HepG2 (cell line): ENCODE measurements at places on chromosomes 2 and 18.

GRCh38 chr2:155145758-155146229, 447.3 kb downstream of the KCNJ3 start:
- no peak for DNase-seq

DNA sequence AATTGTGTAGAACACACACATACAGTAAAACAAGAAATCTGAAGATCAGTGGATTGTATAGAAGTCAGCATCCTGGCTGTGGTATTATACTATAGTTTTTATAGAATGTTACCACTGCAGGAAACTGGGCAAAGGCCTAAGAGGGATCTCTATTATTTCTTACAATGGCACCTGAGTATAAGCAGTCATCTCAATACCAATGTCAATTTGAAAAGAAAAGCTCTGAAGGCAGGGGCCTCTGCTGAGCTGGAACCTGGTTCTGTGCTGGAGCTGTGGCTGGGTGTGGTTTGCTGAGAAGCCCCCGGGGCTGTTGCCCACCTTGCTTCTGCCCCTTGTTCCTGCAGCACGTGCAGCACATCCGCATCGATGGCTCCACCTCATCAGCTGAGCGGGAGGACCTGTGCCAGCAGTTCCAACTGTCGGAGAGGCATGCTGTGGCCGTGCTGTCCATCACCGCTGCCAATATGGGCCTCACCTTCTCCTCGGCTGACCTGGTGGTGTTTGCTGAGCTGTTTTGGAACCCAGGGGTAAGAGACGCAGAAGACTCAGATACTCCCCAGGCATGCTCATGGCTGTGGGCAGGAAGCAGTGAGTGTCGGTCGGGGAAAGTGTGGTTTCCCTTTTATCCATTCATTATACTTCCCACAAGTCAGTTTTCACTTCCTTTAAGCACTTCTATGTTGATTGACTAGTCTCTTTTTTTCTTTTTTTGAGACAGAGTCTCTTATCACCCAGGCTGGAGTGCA, 23.5 kb upstream of the RPL37A start:
- DNase-seq, result no peak

- DNase-seq, result no peak
These were observed 233.4 kb downstream of the WDR7 start for GRCh38 chr18:56884511-56884910.

DNA sequence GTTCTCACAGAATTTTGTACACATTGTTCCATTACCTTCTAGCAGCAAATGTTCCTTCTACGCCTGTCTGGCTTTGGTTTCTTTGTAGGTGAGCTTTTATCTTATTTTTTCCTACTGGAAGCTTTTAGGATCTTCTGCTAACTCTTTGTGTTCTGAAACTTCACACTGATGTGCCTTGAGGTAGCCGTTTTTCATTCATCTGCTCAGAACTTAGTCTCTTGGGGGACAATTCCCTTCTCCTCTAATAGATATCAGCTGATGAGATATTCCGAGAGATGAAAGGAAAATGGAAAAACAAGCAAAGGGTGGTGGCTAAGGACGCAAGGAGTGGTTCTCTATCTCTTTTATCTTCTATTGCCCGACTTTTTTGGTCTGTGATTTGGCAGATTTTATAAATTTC, 27.8 kb upstream of the LPIN1 start:
- DNase-seq, result no peak

DNA sequence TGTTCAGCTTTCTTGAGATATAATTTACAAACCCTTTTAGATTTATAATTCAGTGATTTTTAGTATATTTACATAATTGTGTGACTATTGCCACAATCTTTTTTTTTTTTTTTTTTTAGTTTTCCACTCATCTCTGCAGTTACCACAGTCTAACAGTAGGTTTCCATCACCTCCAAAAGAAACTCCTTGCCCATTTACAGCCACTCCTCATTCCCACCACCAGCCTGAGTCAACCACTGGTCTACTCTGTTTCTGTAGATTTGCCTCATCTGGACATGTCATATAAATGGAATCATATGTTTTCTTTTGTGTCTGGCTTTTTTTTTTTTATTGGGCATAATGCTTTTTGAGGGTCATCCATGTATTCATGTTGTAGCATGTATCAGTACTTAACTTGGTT, 16.1 kb downstream of the MTX2 start:
- DNase-seq, result no peak

- DNase-seq, result peak; percentile 38
These were observed 1.2 kb downstream of the BMPR2 start for GRCh38 chr2:202377207-202377761.

DNA sequence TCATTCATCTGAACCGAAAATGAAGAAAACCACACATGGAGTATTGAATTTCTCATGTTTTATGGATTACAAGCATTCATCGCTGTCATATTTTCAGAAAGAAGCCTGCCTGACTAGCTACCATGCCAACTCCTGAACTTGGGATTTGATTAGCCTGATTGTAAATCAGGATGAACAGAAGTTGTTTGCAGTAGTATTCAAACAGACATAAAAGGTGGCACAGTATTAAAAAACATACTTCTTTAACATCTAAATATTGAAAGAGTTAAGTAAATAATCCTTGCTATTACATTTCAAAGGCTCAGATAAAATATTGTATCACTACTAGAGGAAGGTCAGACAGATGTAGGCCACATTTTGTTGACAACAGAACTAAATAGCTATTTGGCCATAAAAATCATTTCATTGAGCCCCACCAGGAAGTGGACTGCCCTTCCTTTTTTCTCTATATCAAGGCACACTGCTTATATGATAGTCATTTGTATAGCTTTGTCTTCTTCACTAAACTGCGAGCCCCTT, 21.6 kb downstream of the SLC38A11 start:
- peak; percentile 66 for DNase-seq

DNA sequence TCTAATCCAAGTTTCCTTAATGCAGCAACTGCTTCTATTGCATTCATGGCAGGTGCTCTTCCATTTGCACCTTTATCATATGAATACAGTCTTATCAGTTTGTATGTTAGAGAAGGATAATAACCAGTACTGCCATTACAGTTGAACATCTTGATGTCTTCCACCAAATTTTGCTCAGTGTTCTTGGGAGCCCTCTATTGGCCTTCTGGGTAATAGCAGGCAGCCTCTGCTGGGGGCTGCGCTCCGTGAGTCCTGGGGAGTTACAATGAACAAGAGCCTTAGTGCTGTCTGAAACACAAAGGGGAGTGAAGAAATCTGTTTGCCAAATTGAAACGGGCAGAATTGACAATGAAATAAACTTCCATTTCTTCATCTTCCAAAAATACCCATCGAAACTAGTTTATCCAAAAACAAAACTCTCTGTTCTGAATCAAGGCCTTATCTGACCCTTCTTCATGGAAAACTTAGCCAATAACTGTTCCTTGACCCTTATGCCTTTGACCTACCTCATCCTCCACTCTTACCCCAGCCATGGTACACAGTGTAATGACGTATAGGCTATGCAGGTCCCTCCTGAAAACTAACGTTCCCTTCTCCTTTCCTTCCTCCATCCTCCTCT, 79.9 kb downstream of the ALK start:
- peak; percentile 30 for DNase-seq

DNA sequence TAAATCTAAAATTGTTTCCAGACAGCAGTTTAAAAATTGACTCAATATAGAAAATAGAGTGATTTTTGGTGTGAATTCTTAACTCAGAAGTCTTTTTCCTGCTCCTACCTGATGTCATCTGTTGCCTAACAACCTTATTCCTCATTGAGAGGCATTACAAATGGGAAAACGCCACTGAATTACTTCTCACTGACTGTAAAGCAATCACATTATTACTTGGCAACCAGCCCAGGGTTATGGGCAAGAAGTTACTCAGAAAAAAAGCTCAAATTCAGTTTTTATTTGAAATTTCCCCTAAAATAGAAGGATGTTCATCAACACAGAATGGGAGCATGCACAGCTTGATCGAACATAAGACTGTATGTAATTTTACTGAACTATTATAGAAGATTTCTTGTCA, 201.8 kb upstream of the GULP1 start:
- DNase-seq, result no peak

- no peak for DNase-seq
These were observed 110.3 kb downstream of the SP3 start for GRCh38 chr2:173854840-173855239.

DNA sequence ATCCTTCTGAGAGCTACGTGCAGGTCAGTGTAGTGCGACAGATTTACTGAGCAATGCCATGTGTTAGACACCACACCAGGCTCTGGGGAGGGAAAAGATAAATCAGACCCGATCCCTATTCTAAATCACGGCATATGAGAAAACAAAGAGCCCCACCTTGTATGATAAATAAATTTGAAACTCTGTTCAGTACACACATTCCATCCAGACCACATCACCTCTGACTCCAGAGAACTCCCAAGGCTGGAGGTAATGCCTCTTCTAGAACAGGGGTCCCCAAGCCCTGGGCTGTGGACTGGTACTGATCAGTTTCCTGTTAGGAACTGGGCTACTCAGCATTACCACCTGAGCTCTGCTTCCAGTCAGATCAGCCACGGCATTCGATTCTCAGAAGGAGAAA, 77.3 kb downstream of the QPCT start:
- no peak for DNase-seq

DNA sequence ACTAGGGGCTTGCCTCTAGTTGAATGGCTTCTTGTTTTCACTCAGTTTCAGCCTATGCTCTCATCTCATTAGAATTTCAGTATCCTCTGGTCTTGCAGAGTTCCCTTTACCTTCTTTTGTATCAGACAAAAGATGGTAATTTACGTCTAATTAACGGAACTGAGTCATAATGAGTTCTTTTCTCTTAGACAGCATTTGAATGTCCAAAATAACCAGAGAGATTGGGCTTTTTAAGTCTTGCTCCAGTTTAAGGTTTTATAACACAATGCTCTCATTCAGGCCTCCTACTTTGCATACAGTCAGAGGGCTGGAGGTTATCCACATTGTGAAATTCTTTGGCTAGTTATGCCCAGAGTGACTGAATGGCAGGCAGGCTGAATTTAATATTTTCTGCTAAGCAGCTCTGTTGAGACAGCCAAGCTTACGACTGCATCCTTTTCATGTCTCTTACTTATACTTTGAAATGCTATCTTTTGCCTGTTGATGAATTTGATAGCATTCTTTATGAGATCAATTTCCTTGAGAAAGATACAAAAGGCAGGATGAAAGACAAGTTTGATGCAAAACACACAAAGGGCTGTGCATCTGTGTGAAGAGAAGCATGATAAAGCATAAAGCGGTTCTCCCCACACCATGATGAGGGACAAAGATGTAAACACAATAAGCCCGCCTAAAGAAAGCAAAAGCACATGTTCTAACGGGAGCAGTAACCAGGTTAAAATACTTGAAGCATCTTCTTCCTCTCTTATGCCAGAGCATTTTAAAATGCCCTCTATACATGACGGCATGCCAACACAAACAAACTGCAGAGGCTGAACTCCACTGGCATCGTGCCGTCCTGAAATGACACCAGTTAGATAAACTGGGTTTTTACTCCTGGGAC, 90.0 kb downstream of the CDH2 start:
- DNase-seq, result peak; percentile 72

- no peak for DNase-seq
These were observed 71.2 kb upstream of the COL3A1 start for GRCh38 chr2:188902901-188903491.

GRCh38 chr2:130985206-130985780, 108.0 kb downstream of the FAM168B start:
- no peak for DNase-seq

DNA sequence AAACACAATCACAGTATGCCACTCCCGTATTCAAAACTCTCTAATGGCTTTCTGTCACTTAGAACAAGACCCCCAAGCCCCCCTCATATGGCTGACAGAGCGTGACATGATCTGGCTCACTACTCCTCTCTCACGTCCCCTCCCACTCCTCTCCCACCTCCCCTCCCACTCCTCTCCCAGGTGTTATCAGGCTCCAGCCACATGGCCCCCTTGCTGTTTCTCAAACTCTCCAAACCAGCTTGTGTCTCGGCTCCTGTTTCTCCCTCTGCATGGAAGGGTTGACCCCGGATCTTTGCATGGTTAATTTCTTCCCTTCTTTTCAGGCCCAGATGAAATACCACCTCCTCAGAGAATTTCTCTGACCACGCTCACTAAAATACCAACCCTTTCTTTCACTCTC, 180.8 kb downstream of the SLC8A1 start:
- no peak for DNase-seq

- DNase-seq, result peak; percentile 39
These were observed 36.0 kb upstream of the FZD5 start for GRCh38 chr2:207805566-207806226.

DNA sequence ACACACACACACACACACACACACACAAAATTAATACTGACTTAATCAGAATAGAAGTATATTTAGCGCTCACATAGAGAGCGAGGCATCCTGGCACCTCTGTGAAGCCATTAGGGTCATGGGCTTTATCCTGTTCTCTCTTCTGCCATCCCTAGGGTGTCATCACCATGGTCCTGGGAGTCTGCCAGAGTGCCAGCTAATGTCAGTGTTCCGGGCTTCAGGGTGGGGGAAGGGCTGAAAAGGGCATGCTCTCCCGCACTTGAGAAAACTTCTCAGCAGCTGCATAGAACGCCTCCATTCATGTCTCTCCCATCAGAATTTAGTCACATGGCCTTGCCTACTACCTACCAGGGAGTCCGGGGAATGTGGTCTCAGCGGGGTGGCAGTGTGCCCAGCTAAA, 19.7 kb upstream of the DYNC2LI1 start:
- DNase-seq, result no peak

- no peak for DNase-seq
These were observed 122.2 kb upstream of the ITGB6 start for GRCh38 chr2:160322320-160322719.

DNA sequence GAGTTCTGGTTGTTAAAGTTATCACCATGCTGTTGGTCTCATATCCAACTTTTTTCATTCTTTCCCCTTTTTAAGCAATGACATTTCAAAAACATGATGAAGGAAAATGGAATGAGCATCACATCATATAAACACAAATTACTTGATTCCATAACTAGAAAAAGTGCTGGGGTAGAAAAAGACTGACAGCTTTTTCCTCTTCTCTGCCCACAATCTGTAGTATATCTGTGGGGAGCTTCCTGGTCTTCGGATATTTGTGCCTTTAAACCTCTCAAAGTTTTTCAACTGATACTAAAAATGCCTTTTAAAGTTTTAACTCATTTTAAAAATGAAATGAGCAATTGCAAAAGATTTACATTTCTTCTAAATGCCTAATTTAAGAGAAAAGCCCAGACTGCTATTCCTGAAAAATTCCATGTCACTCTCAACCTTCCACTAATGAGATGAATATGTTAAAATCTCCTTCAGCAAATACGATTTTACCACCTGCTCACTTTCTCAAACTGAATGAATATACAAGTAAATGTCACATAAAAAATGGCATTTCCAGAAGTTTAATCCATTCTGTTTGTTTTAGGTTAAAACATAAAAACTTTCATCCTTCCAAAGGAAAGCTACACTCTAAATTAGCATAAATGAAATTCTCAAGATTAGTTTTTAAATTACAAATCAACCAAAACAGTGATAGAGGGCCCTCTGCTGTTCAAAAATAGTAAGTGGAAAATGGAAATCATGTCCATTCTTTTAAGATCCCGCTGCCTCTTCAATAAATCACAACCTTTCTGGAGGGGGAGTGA, 2.1 kb downstream of the DNAH7 start:
- DNase-seq, result no peak

DNA sequence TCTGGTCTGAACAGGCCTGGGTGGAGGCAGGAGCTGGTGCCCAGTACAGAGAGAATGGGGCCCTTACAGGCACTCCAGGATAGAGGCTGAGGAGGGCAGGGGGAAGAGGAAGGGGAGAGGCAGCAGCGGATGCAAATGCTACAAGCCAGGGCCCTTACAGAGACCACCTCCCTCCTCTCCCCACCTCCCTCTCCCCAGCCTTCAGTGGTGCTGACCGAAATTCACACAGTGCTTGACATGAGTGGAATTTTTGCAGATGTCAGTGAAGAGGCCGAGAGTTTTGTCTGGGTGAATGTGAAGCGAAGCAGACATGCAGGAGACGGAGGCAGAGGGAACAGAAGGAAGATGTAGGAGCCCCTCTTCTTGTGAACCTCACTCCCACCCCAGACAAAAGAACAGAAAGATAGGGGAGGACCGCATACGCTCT, 31.9 kb downstream of the CIB4 start:
- no peak for DNase-seq
